ENCODE measurements at places on chromosomes 3 and 15.

- DNase-seq = no peak
Measured at GRCh38 chr3:127760791-127761440, 61.4 kb downstream of the MGLL start.

- peak; percentile 6 for DNase-seq
Measured at GRCh38 chr15:43187544-43188155, 2.4 kb downstream of the CCNDBP1 start.

- DNase-seq = no peak
Measured at GRCh38 chr15:77909182-77909940, 168.2 kb downstream of the TBC1D2B start.

DNA sequence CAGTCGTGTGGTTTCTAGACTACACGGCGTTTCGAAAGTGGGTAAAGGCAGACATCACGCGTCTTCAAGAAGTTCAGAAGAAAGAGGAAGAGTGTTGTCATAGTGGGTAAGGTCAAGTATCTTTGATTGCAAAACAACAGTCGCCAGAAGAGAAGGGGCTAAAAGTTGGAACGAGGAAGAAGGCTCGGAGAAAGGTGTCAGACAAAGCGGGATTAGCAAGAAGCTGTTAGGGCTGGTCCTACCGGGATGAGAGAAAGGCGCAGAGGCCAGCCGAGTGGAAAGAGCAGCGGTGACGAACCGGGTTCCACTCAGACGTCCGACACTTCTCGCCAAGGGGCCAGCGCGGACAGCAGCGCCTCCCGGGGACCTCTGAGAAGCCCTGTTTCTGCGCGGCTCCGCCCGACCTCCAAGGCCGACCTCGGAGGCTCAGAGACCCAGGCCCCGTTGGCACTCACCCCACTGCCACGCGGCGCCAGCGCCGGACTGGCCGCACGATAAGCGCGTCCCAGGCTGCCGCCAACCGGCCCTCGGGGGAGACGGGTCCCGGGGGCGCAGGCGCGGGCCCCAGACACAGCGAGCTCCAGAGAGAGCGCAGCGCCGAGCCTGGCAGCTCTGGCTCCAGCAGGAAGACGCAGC is 436 bp downstream of the ADPGK start:
- DNase-seq = peak; percentile 49

DNA sequence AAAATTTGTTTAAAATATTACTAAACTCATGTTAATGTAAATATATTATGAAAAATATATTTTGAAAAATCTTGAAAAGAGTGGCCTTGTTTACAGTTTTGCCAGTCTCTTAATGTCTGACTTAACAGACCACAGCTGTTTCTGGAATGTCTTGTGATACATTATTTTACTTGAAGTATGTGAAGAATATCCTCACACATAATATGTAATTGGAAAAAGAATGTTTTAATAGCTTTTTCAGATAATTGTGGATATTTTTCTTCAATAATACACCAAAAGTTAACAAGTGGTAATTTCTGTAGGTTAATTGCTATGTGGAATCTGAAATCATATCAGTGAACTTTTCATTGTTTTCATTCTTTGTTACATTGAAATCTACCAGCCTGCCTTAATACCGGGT is 101.3 kb downstream of the UBE2E2 start:
- DNase-seq = no peak

DNA sequence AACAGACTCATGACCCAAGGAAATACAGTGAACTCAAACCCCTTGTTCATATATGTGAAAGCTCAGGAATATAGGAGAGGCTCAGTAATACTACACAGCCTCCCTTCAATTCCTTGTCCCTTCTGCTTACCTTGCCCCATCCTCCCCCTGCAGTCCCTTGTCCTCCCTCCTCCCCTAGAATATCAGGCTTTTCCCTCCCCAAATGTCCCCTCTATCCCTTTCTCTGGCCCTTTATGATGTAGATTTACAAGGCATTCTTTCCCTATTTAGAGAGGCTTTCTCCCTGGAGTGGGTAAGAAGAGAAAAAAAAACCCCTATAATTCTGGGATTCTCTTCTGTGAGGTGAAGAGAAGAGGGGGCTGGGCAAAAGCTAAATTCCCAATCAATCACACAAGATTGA is 64.9 kb upstream of the KBTBD8 start:
- DNase-seq = no peak

- no peak for DNase-seq
Measured at GRCh38 chr3:5735896-5736295, 548.4 kb downstream of the EDEM1 start.

GRCh38 chr3:124826703-124827102 is 60.5 kb downstream of the ITGB5 start:
- no peak for DNase-seq

GRCh38 chr15:56918046-56918938 is at the start of gene TCF12:
Gene TCF12 (plus strand): TSS chr15:56918644. CDS start chr15:56919914, 1,270 bp downstream.
- DNase-seq = peak; percentile 92

GRCh38 chr3:158494673-158495072 is 76.3 kb upstream of the MLF1 start:
- DNase-seq = no peak

- peak; percentile 31 for DNase-seq
Measured at GRCh38 chr3:177300039-177300833, 103.0 kb upstream of the TBL1XR1 start.

- DNase-seq = no peak
Measured at GRCh38 chr3:47804577-47804976, 1.6 kb downstream of the DHX30 start.

GRCh38 chr3:4565809-4566501 is 72.8 kb downstream of the ITPR1 start:
- DNase-seq = no peak

DNA sequence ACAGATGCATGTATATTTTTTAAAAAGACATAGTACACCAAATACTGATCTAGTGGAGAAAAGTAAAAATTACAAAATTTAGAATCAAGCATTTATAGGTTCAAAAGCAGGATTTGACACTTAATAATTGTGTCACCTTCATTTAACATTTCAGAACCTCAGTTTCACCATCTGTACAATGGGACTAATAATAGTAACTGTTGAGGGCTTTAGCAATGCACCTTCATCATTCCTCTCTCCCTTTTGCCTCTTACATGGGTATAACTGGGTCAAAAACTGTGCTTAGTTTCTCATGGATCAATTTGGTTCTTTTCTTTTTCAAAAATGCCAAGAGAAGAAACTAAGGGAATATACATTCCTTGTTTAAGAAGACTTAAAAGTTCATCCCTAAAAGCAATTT is 5.5 kb upstream of the TMEM212 start:
- no peak for DNase-seq

DNA sequence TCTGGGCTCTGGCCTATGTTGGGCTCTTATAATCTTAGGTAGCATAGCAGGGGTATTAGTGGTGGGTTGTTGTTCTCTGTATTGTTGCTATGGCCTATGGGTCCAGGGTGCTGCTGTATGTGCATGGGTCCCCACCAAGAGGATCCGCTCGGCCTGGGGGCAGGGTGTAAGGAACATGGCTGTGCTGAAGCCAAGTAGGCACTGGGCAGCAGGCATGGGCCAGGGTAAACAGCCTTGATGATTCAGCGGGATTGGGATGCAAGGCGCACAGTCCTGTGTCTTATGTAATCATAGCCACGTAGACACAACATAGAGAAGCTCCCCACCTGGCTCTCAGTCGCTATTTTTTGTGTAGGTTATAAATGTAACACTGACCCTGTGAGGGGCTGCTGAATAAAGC is 306.9 kb downstream of the ZPLD1 start:
- DNase-seq = no peak

DNA sequence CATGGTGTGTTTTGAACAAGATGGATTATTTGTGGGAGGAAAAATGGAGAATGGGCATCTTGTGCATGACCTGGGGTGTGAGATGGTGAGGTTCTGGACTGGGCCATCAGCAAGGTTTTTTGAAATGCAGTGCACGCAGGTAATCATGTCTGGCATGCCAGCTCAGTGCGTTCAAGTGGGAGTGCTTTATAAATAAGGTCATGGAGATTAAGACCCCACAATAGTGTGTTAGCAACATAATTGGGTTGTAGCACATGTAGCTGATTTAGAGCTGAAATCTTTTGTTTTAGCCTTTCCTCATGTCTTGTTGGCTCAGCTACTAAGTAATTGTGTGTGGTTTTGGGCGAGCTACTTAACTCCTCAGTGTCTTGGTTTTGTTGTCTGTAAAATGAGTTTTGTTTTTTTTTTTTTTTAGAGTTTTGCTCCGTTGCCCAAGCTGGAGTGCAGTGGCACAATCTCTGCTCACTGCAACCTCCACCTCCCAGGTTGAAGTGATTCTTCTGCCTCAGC is 3.9 kb upstream of the CACNA1D start:
- DNase-seq = no peak

DNA sequence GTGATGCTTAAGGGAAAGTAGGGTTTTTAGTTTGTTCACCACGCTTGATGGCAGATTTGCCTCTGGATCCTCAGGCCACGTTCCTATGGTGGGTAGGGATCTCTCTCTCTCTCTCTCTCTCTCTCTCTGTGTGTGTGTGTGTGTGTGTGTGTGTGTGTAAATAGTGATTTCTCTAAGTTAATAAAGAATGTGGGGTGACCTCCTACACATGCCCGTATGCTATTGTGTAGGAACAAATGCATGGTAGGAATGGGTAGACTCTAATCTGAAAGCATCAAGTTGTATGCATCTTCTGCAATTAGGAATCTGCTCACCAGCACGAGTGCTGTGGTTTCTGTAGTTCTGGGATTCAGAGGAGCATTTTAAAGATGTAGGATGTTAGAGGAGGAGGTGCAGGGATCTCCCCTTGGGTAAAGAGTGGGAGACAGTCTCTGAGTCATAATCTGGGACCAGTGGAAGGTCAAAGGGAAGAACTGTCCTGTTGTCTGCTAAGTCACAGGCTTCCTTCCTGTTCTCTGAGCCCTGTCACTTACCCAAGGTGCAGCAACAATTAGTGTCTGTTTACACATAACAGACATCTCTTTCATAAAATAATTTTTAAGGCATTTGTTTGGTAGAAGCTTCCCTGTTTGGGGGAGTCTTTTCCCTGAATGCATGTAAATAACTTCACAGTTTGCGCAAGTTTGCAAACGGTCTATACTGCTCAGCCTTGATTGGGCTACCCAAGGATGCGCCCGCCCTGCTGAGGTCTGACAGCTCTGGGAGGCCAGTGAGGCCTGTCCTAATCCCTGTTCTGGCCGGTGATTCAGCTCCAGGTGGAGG is 139.8 kb downstream of the IGF1R start:
- no peak for DNase-seq

- no peak for DNase-seq
Measured at GRCh38 chr15:89936051-89936785, 23.5 kb upstream of the ARPIN start.

DNA sequence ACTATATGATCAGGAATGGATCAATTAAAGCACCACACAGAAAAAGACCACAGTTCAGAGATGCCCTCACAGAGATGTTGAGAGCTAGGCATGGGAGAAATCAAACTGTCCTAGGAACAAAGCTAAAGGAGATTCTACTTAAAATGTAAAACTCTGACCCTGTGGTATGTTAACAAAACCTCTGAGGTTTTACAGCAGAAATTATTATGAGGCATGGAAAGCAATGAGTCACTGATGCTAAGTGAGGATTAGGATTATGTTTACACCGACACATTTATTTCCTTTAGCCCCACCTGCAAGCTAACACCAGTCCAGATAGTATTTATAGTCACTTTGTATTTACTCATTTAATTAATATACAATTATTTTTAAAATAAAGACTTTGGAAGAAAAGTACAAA is 1242.2 kb downstream of the OTOL1 start:
- DNase-seq = no peak

- DNase-seq = no peak
Measured at GRCh38 chr15:41347236-41347635, 14.6 kb downstream of the NUSAP1 start.

GRCh38 chr3:124486324-124486723 is 243.9 kb upstream of the UMPS start:
- no peak for DNase-seq
